Panc1 (cell line): ENCODE measurements at places on chromosomes 11 and 22.

DNA sequence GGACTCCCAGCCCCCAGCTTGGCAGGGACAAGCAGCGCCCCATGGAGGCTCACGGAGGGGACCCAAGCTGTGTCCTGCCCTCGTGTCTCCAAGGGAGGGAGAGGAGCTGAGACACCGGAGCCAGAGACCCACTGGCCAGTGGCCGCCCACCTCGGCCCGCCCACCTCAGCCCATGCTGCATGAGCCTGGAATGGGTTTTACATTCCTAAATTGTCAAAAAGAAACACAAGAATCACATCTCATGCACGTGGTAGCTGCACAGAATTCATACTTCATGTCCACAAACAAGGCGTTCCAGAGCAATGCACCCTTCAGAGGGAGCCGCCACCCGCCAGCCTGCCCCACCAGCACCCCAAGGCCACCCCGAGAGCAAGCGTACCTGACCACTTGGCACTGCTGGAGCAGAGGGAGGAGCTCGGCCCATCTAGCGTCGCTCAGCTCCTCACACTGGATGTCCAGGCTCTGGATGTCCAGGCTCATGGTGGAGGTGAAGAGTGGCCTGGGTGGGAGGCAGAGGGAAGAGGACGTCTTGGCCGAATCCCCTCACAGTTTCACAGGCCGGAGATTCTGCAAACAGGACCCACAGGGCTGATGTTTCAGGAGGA is 5.3 kb downstream of the RNH1 start:
- DNase-seq: no peak

DNA sequence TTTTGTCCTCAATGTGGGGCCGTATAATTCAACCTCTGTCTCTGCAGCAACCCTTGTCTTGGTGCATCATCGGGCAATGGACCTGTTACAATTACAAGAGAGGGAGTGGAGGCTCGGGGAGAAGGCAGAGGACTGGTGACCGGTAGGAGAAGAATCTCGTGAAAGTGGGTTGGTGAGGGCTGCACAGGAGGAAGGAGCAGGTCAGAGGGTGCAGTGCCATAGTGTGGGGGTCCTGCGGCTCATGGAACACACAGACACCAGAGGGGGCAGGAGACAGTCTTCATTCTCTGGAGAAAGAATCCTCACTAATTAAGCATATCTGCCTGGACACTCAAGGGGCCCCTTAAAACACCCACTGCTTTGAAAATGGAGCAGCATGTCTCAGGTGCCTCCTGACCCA is 174.7 kb upstream of the B3GAT1 start:
- DNase-seq: no peak

GRCh38 chr11:111531687-111532364 is 8.7 kb upstream of the LAYN start:
- DNase-seq: no peak

DNA sequence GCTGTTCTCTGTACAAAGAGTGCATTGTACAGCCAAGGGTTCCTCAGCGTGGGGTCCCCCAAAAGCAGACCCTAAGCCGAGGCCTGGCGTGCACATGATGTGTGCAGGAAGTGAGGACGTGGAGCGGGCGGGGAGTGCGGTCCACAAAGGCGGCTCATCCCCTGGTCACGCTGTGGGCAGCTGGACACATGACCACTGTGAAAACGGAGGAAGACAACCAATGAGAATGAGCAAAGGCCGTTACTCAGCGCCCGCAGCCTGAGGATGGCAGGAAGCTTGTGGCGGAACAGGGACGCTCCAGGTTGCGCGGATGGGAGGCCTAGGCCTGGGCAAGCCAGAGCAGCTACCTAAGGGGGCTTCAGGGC is 1263.7 kb downstream of the BRD1 start:
- DNase-seq: no peak

DNA sequence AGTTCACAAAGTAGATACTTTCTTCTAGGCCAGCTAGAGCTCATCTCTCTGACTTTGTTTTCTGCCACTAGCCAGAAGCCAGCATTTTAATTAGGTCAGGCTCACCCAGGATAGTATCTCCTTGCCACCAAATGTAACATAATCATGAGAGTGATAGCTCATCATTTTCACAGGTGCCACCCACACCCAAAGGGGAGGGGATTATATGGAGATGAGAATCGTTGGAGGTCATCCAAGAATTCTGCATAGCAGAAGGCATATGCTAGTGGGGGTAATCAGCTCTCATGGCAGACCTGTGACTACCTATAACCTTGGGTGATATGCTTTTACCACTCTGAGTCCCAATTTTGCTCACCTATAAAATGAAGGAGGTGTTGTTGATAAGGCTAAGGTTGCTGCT is 523.0 kb downstream of the METTL15 start:
- no peak for DNase-seq

- no peak for DNase-seq
These were observed 110.0 kb downstream of the KIRREL3 start for GRCh38 chr11:126890561-126890960.

DNA sequence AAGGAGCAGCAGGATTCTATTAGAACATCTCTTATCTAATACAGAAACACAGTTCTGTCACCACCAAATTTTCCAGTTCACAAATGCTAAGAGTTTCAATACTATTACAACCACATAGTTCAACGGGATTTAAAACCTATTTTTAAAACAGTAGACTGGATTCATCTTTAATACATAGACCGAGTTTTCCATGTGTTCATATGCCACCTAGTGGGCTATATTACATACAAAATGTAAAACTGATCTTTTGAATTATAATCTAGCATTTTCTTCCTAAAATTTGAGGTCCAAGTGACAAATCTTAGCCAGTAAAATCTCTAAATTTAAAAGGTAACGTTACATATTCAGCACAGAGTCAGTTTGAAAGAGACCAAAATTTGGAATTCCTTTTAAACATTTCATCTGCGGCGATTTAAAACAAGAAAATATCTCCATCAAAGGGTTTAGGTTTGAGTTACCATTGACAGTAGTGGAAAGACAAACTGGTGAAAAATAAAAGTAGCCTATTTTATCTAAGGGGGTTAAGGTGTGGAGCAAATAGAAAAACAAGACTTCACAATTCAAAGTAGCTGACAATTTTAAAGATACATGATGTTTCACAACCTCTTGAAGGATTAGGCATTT is 269.3 kb upstream of the MPPED2 start:
- peak; percentile 1 for DNase-seq

- DNase-seq: no peak
These were observed 20.9 kb upstream of the UPB1 start for GRCh38 chr22:24474221-24474620.

- DNase-seq: no peak
These were observed 202.0 kb upstream of the SNX19 start for GRCh38 chr11:131118247-131118646.

- DNase-seq: no peak
These were observed 15.5 kb upstream of the RAC2 start for GRCh38 chr22:37259540-37260029.

GRCh38 chr11:57776031-57776521 is 14.5 kb downstream of the CTNND1 start:
- no peak for DNase-seq

- no peak for DNase-seq
These were observed 30.1 kb upstream of the KCNJ11 start for GRCh38 chr11:17418444-17419081.

DNA sequence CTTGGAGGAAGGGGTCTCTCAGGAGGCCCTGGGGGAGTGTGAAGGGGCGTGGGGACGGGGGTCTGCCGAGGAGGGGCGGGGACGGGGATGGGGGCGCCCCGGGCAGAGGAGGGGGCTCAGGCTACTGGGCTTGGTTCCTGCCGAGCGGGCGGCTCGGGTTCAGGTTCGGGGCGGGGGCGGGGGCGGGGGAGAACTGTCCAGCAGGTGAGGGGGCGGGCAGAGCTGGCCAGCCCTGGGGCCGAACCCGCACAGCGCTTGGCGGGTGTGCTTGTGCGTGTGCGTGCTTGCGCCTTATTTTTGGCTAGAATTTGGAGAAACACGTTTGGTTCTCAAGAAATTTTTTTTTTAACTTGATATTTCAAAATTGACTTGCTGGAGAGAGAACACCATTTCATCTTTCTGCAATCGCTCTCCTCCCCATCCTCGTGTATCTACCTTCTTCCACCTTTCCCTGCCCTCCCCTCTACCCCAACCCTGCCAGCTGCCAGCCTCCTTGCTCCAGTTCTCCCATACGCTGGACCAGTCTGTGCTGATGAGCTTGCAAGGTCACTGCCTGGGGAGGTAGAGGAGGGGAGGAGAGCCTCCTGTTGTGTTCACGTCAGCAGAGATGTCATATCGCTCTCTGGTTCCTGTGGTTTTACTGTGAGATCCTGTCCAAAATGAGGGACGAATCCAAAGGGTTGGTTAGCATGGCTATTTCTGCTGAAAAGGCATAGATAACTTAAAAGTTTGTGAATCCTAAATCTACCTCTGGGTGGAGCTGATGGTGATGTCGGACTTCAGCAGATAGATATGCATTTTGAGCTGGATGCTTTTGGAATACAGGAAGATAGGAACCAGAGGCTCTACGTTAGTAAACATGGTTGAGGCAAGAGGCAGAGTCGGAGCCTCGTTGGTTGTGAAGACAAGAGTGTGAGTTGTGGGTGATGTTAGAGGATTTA is 668 bp downstream of the MADD start:
- DNase-seq: no peak

- no peak for DNase-seq
These were observed 15.2 kb downstream of the ELMOD1 start for GRCh38 chr11:107606141-107606540.

DNA sequence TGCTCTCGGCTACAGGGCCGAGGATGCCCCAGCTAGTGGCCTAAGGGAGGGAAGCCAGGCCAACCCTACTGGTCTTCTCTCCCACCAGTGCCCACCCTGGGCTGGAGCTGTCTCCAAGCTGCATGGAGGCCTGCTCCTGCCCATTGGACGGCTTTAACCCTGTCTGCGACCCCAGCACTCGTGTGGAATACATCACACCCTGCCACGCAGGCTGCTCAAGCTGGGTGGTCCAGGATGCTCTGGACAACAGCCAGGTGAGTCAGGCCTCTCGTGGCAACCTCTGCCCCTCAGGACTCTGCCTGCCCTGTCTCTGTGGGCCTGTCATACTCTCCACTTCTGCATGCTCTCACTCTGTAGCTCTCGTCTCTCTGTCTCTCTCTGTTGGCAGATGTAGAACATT is 44.1 kb upstream of the TPBGL start:
- DNase-seq: no peak

DNA sequence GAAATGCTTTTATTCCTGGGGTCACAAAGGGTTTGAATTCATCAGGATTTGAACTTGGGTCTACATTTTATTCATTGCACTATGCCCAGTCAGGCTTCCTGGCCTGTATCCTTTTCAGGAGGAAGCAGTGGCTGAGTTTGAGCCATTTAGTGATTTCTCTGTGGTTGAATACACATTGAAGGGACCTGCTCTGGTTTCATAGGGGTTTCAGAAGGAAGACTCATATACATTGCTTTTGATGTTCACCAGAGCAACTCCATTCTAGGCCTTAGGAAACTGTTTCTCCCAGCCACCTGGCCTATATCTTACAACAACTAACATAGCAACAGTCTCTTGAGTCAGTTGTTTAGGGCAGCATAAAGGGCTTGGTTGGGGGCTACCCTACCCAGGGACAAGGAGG is 165.7 kb downstream of the INSC start:
- no peak for DNase-seq

DNA sequence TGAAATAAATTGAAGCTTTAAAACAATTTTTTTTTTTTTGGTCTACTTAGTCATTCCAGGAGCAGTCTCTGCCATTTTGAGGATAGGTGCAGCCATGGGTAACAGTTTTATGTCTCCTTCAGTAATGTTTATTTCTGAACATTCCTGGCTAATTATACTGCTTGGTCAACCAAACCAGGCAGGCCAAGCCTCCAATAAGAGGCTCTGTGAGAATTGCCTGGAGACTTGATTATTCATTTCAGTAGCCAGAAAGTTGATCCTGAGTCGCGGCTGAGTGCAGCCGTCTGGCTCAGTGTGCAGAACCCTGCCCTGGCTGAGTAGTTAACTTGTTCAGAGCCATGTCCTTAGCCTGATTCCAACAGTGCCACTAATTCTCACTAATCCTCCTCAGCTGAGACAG is 364.0 kb upstream of the FAT3 start:
- DNase-seq: no peak

GRCh38 chr11:70189622-70190021 is 13.5 kb upstream of the FADD start:
- DNase-seq: no peak

GRCh38 chr11:18523084-18523483 is 3.7 kb downstream of the TSG101 start:
- no peak for DNase-seq

GRCh38 chr11:71298761-71299181 is 46.4 kb upstream of the SHANK2 start:
- DNase-seq: no peak

DNA sequence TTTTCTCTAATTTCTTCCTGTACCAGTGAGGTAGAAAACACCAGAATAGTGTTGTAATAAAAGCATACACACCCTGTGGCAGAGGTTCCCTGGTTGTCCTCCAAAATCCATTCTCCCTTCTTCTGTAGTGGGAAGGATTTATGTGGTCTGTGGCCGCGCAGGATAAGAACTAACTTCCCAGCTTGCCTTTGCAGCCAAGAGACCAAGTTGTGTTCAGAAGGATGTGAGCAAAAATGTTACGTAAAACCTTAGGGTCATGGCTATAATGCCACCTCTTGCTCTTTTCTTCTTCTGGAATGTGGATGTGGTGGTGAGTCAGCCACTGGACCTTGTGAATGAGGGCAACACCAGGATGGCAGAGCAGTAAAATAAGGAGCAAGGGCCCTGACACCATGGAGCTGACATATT is 28.4 kb downstream of the CCDC90B start:
- peak; percentile 55 for DNase-seq

DNA sequence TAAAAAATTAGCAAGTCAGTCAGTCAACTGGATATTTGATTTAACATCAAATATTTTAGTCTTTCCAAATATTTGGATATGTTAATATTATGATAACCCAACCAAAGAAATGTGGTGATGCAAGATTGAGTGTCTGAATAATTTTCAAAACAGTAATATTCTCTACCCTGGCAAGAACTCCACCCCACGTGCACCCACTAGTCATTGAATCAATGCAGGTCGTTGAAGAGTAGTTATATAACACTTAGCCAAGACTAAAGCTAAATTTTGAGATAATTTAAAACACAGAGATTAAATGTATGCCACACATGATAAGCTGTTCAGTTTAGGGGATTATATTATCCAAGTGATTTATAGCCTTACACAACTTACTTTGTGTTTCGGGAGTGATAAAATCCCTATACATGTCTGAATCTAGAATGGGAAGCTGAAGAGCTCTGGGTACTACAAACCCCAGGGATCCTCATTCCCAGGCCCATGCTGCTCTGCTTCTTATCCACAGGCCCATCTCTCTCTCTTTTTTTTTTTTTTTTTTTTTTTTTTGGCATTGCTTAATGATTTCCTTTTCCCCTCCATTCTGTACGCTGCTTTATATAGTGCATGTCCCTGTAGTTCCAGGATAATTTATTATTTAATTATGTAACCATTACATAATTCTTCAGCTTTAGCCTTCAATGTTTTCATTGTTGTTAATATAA is 392.9 kb downstream of the NTM start:
- no peak for DNase-seq

- DNase-seq: no peak
These were observed 50.7 kb upstream of the CWF19L2 start for GRCh38 chr11:107508201-107508857.

- no peak for DNase-seq
These were observed 23.5 kb downstream of the CTNND1 start for GRCh38 chr11:57785072-57785471.
